ENCODE measurements at places on chromosomes 2 and 18.

DNA sequence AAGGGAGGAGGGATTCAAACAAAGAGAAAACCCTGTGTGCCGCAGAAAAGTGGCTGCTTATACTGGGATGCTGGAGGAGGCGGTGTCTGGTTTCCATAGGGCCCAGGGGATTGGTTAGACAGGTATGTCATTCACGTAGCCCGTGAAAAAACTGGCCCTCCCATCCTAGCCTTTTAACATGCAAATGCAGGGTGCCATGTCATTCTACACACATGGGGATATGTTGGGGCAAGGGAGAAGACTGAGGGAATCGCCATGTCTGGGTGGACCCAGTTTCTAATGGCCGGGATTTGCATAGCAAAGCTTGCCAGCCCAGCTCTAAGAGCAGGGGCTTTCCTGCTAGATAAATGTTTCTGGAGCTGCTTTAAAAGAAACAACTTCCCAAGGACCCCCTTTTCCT, 8.2 kb upstream of the RNU2-63P start:
- no peak for DNase-seq

DNA sequence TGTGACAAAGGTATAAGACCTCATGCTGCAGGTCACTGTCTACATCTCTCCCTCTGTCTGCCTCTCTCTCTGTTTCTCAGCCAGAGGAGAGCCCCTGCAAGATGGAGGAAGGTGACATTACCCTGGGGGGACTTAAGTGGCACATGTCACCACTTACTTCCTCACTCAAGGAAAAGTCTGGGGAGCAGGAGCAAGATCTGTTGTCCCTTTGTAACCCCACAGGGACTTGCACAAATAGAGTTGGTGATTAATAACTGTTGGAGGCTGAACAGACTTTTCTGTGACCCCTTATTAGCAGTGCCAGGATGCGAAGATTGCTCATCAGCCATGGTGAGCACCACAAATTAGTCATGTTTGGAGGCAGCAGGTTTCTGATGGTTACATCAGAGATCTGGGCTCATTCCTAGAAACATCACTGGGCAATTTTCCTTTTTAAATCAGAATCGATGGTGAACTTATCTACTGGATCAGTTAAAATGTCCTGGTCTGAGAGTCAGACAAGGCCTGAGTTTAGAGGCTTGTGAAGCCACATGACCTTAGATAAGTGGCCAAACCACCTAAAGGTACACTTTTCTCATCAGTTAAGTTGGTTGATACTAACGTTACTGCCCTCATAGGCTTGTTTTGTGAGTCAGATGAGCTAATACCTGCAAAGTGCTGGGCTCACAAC, 81.2 kb upstream of the LTBP1 start:
- no peak for DNase-seq

DNA sequence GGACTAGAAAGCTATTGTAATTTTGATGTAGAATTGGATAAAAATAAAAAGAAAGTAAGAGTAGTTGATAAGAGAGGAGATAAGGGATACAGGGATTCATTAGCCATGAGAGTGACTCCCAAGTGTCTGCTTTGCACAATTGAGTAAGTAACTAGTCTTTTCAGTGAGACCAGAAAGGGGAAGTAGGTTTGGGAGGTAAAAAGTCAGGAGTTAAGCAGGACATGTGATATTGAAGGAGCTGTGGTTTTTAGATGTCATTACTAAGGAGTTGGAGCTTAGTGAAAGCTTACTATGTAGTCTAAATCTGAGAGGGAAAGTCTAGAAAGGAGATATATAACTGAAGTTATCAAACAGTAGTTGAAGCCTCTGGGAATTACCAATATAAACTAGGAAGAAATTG, 93.4 kb downstream of the SLC5A7 start:
- no peak for DNase-seq

GRCh38 chr2:12834239-12834638, 117.5 kb downstream of the TRIB2 start:
- DNase-seq = no peak

GRCh38 chr18:7147399-7147798, 29.8 kb upstream of the LAMA1 start:
- DNase-seq = no peak

- DNase-seq = peak; percentile 70
These were observed 8.5 kb downstream of the HES6 start for GRCh38 chr2:238231251-238231793.

DNA sequence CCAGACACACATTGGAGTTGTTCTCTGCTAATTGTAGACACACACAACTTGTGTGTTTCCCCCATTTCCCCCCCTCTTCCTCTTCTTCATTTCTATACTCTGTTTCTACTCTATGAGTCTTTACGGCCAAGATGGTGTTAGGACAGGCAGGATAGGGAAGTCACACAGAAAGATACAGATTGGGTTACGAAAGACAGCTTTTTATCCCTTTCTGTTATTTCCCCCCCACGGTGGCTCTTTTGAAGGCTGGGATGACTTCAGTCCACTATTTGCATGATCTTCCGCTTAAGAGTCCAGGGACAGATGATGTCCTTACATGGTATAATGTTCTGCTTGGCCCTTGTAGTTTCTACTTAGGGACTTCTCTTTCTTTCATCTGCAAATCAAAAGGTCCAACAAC, 1.6 kb upstream of the EMILIN2 start:
- no peak for DNase-seq
